ENCODE measurements at places on chromosomes 5 and 9.

DNA sequence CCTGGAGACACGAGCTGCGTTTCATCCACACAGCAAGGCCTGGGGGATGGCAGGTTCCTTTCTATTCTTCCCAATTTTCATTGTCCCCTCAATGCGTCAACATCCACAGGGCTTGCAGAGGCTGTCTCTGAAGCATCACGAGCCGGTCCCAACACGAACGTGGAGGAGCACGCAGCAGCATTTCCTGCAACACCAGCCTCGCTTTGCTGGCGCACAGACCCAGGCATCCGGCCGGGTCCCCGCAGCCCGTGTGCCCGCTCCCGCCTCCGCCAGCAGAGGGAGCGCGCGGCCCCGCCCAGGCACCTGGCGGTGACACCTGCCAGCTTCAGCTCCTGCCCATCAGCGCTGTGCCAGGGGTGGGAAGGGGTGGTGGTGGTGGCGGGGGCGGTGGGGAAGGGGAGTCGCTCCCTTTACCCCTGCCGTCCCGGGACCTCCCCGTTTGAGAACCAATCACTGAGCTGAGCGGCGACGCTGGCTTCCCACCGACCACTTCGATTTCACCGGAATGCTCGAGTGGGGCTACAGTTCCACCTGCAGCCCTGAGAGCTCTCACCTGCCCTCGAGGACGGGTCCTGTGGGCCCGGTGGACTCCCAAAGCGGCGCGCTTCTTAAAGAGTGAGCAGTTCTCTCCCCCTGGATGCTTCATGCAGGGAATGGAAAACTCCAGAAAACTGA, 464.5 kb downstream of the ICE1 start:
- no peak for DNase-seq

DNA sequence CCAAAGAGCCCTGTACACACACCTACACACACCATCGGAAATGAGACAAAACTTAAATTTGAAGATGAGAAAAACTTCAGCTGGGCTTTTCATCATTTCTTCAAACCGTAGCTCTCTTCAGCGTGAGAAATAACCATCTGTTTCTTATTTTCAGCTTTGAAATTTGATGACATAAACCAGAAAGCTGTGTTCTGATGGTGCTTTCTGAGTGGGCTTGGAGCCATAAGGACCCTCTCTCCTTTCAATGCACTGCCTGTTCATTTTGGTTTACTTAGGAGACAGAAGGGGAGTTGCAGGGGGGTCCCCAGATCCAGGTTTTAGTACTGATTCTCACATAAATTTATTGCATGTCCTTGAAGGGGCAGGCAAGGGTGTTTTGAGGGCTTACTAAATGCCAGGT, 9.5 kb downstream of the FBXO10 start:
- no peak for DNase-seq

DNA sequence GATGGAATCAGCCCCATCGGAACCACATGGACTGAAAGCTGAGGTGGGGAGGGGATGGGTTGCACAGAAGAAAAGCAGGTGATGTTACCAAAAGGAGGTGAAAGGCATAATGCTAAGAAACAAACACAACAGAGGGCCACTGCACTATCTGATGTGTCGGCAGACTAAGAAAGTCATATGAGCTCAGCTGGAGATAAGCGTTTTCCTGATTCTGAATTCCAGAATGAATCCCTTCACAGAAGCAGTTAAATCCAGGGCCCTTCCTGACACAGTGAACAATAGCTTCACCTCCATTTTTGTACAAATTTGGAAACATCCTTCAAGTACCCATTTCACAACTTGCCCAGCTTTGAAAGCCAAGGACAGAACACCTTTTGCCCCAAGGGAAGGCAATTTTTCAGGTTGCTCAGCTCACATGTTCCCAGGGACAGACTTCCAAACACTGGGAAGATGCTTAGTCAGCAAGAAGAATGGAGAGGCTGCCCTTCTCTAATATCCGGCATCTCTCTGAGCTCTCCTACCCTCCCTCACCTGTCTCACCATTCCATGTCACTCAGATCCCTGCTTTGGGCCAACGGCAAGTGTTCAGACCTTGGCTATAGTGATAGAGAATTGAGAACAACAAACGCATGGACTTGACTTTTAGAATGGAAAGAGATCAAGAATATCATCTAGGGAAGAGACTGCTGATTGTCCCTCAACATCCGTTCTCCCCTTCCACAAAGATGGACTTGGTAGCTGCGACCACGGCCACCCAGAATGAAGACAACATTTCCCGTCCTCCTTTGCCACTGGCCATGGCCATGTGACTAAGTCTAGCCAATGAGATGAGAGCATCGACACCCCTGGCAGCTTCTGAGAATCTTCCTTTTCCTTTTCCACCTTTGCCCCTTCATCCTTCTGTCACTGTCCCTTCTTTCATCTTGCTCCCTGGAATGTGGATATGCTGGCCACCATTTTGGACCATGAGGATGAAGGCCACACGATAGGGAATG, 68.6 kb upstream of the IL17B start:
- no peak for DNase-seq

GRCh38 chr5:173228639-173229381, 6.2 kb downstream of the NKX2-5 start:
- DNase-seq, result no peak

DNA sequence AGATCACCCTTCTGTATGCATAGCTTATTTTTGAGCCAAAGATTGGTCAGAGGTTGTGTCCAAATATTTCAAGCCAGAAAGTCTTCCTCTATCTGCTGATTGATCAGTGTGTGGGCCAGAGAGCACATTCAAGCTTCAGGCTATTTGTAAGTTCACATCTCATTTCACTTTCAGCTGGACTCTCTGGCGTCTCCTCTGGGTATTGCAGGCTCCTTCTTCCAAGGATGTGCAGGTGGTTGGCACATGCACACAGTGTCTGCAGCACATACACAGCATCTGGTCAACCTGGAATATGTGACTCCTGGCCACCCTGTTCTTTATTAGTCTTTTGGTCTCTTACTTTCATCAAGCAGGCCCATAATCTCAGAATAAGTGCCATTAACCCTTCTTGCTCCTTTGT, 516.1 kb downstream of the ANXA1 start:
- no peak for DNase-seq

GRCh38 chr9:36940500-36940853, 93.6 kb downstream of the PAX5 start:
- no peak for DNase-seq

GRCh38 chr5:9174446-9174845, 371.4 kb downstream of the SEMA5A start:
- DNase-seq, result no peak

DNA sequence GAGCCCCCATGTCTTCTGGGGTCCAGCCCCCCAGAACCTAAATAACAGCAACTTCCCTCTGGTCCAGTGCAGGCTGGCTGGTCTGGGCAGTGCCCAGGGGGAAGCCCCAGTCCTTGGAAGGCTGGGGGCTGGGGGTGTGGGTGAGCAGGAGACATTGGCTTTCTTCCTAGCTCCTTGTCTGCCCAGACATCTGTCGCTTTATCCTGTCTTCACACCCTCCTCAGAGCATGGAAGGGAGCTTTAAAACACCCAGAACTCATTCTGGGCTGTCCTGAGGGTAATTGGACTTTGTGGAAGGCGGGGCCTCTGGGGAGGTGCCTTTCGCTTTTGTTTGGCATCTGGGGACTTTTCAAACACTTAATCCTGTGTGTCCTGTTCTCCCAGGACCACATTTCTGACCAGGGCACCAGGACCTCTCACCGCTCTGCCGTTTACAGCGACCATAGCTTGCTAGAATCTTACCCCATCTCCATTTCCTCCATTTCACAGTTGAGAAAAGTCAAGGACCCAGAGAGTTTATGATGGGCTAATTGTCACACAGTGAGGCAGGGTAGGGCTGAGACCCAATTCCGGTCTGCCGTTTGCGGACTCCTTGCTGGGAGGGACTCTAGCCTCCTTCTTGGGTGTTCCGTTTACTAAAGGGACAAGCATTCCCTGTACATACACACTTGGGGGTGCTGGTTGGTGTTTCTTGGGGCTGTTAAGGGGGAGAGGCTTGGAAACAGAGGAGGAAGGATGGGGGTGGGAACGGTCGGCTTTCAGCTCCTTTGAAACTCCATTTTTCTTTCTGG, 1.1 kb downstream of the GSN start:
- DNase-seq, result peak; percentile 44

- DNase-seq, result no peak
These were observed 40.3 kb downstream of the PRKACG start for GRCh38 chr9:68973619-68974018.

DNA sequence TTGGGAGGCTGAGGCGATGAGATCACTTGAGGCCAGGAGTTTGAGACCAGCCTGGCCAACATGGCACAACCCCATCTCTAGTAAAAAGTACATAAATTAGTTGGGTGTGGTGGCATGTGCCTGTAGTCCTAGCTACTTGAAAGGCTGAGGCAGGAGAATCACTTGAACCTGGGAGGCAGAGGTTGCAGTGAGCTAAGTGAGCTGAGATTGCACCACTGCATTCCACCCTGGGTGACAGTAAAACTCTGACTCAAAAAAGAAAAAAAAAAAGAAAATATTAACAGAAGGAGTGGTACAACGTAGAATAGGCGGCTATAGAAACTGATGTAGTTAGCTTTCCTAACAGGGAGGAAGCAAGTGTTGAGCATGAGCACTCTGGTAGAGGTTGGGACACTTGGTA, 59.9 kb downstream of the PBX3 start:
- DNase-seq, result no peak

DNA sequence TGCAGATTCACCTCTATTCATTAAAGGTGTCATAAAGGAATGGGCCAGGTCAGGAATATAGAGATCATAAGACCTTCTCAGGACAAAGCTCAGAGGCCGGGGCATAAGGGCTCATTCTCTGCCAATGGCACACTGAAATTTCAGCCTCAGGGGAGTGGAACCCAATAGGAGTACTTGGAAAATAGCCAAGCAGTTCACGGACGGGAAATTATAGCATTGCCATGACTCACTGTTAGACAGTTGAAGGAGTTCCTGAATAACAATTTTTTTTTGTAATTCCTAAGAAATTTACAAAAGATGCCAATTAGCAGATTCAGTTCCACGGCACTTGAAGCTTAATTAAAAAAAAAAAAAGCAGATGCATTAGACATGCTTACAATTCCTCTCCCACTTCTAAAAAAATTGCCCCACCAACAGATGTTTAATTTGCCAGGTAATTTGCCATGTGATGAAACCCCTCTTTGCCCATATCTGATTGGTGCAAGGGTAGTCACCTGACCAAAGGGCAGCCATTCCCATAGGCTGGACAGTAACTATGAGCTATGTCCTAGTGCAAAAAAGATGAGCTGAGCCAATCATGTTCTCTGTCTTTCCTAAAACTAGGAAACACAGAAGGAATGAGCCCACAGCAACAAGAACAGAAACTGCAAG, 58.6 kb downstream of the PTCD2 start:
- DNase-seq, result no peak

DNA sequence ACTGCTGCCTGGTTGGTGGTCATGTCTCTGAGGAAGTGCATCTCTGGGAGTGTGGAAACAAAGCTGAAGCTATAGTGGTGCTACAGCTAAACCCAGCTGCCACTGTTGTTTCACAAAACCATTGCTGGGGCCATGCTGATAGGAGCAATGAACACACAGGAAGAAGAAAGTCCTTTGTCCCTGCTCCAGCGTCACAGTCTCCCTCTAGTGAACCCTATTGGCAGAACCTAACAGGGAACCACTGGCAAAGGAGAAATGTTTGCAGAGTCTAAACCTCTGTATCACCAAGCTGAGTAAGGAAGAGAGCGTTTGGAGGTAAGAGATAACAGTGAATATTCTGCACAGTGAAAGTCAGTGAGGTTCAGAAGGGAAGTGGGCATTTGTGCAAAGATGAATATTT, 244.0 kb downstream of the YTHDC2 start:
- no peak for DNase-seq

DNA sequence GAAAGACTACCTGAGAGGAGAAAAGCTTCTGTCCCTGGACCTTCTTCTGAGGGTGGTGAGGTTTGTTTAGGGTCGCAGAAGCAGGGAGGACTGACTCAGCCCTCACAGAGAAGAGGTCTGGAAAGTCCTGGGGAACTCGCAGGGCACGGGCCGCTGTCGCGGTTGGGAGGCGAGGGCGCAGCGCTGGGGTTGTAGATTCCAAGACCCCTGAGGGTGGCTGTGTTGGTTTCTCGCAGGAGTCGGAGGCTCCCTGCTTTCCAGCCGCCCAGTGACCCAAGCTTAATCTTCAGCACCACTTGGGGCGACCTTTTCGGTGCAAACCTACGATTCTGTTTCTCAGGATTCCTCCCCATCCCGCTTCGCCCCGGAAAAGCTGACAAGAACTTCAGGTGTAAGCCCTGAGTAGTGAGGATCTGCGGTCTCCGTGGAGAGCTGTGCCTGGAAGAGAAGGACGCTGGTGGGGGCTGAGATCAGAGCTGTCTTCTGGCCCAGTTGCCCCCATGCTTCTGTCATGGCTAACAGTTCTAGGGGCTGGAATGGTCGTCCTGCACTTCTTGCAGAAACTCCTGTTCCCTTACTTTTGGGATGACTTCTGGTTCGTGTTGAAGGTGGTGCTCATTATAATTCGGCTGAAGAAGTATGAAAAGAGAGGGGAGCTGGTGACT, 482 bp downstream of the SLC27A6 start:
- no peak for DNase-seq

DNA sequence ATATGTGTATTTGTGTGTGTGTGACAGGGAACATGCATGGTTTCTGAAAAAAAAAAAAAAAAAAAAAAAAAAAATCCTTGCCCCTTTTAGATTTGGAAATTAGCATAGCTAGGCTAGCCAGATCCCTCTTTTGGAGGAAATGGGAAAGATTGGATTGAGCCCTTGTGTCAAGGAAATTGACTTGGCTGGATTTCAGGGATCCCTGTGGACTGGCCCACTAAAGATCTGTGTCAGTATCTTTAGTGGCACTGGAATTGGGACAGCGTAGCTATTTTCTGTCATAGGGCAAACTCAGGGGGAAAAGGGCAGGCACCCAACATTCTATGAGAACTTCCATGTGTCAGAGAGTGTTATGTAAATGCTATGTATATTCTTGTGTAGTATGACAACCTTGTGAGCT, 35.4 kb downstream of the SH3GL2 start:
- no peak for DNase-seq
